Karpas-422 (cell line): ENCODE measurements at places on chromosomes 7 and 10.

DNA sequence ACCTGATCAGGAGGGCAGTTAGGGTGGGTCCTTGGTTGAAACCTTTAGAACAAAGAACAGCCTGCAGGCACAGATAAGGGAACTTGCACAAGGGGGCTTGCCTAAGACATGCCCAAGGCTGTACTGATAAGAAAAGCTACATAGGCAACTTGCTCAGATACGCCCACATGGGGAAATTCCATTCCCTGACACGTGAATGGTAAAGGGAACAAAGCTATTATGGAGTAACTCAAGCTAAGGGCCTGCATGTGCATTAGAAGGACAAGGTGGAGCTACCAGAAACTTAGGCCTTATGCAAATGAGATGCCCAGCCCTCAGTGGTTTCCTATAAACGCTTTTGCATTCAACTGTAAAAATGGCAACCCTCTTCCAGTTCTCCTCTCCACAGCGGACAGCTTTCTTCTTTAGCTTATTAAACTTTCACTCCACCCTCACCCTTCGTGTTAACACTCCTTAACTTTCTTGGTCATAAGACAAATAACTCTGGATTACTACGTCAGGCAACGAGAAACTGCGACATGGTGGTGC lies 1192.1 kb upstream of the CELF2 start:
- DNase-seq = no peak

GRCh38 chr10:16478801-16479200 lies 42.0 kb downstream of the PTER start:
- DNase-seq = no peak

DNA sequence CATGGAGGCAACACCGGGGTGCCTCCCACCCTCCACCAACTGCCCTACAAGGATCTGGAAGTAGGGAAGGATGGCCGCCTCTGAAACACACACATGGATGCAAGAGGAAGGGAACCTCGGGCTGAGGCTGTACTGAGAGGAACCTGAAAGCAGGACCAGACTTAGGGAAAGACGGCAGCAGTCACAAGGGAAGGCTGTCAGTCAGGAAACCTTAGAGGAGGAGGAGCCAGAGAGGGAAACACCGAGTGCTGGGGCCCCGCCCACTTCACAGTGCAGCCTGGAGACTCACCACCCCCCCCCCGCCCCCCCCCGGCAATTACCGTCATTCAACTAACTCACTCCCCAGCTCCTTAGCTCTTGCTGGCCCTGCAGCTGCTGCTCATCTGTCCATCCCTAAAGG lies 2.5 kb downstream of the CYREN start:
- DNase-seq = no peak

DNA sequence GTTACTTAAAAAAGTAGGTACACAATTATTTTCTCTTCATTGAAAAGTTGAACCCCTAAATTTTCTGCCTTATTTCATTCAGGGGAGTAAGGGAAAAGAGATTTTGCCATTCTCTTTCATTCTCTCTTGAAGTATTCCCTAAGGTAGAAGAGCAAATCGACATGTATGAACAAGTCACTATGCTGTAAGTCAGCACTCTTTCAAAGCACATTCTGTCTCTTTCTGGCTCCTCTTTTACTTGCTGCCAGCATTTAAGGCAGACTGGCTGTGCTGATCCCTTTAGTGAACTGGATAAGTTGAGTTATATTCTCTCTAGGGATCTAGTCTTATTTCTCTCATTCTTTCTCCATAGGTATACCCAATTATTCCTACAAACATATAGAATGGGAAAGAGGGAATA lies 222.3 kb upstream of the ZWINT start:
- no peak for DNase-seq

DNA sequence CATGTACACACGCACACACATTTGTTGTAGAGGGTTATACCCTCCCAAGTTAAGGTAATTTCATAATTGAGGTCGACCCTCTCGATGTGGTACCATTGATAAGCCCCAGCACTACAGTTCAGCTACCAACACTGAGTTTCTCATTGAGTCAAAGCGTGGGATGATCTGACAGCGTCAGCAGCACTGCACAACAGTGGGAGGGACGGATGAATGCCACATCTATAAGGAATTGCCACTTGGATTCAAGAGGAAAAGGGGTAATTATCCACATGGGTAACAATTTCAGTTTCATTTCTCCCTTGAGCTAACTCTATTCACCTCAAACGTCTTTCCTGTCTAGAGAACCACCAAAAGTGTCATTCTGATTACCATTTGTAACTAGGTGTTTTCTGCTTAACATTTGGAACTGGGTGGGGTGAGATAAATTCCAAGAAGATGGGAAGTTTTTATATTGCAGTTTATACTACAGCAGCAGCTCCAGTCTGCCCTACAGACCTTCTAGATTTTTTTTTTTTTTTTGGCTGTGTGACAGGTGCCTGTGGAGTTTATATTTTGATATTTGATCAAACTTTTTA lies 342.9 kb downstream of the AUTS2 start:
- no peak for DNase-seq

DNA sequence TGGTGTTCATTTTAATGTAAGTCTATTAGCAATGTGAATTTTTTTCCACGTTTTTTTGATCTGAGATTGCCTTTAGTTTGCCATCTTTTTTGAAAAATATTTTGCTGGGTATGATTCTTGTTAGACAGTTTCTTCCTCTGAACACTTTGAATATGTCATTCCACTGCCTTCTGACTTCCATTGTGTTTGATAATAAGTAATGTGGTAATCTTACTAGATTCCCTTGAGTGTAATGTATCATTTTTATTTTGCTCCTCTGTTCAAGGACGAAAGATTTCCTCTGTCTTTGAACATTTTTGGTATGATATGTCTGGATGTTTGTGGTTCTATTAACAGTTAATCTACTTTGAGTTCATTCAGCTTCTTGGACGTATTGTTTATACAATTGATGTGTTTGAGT lies 371.4 kb downstream of the SUGCT start:
- DNase-seq = no peak

- DNase-seq = no peak
Measured at GRCh38 chr10:78038105-78038504, 4.4 kb downstream of the RPS24 start.

- DNase-seq = no peak
Measured at GRCh38 chr7:132683896-132684690, 107.8 kb upstream of the PLXNA4 start.

GRCh38 chr10:47158116-47159071 lies 141.6 kb upstream of the GDF10 start:
- no peak for DNase-seq

DNA sequence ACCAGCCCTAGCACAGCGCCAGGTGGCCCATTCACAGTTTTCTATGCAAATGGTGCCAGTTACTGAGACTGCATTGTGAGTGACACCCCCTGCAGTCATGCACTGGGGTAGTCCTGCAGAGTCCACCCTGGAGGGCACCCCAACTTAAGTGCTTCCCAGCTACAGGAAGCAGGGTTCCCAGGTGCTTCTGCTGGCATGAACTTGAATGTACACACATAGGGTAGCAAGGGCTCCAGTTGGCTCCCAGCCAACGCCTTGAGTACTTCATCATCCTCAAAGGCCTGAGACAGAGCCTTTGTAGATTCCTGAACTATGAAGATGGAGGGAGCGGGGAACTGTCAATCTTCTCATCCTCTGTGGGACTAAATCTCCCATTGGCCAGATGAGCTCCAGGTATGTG lies 11.5 kb upstream of the NPFFR1 start:
- DNase-seq = peak; percentile 80

- no peak for DNase-seq
Measured at GRCh38 chr7:108802650-108803049, 233.0 kb downstream of the DNAJB9 start.

- no peak for DNase-seq
Measured at GRCh38 chr7:128435327-128435686, 20.4 kb upstream of the HILPDA start.

- no peak for DNase-seq
Measured at GRCh38 chr10:13165177-13165576, 3.8 kb downstream of the MCM10 start.

DNA sequence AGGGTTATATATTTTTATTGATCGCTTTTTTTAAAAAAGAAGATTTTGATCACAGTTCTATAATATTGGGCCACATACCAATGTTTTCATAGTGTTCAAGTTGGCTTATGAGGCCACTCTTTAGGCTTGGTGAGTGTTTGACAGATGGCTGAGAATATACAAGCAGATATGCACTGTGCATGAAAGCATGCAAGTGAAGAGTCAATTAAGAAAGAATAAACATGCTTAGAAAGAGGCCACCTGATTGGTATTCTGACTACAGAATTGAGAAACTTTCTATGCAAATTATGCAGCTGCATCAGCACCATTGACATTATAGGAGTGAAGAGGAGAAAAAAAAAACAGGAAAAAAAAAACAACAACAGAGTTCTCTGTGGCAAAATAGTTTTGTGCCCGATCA lies 39.9 kb downstream of the CABCOCO1 start:
- DNase-seq = no peak

DNA sequence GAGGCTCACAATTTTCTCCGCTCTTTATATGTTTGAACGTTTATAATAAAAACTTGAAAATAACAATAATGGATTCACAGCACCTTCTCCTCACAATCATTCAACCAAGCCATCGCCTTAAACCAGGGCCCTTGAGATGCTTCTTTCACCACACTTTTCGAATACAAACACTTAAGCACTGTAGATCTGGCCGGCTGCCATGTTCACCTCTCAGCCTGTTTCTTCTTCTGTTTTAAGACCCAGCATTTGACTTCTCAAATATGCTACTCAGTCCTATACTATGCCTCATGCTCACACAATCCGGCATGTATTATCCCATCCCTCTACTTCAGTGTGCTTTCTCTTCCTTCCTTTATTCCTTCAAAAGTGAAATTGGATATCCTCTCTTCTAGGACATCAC lies 280.6 kb downstream of the TFEC start:
- no peak for DNase-seq

GRCh38 chr7:9106747-9107146 lies 673.3 kb downstream of the NXPH1 start:
- no peak for DNase-seq

DNA sequence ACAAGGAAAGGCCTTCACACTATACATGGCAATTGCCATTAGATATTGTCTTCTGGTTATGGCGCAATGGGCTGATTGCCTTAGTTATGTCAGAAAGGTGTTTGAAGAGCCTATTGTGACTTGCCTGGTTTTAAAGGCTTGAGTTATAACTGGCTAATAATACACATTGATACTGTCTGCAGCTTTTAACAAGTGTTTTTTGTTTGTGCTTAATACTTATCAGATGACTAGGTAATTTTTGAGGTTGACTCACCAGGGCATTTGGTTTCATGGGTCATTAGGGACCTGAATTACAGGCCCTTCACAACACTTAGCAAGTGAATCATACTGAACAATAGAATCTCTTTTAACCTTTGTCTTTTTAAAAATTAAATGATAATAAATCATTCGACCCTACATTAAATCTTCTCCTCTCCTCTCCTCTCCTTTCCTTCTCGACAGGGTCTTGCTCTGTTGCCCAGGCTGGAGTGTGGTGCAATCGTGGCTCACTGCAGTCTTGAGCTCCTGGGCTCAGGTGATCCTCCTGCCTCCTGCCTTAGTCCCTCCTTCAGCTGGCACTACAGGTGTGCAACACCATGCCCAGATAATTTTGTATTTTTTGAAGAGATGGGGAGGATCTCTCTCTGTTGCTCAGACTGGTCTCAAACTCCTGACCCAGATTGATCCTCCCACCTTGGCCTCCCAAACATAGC lies 196.3 kb downstream of the JCAD start:
- no peak for DNase-seq

GRCh38 chr7:92608380-92609322 lies 18.5 kb upstream of the FAM133B start:
- DNase-seq = no peak

DNA sequence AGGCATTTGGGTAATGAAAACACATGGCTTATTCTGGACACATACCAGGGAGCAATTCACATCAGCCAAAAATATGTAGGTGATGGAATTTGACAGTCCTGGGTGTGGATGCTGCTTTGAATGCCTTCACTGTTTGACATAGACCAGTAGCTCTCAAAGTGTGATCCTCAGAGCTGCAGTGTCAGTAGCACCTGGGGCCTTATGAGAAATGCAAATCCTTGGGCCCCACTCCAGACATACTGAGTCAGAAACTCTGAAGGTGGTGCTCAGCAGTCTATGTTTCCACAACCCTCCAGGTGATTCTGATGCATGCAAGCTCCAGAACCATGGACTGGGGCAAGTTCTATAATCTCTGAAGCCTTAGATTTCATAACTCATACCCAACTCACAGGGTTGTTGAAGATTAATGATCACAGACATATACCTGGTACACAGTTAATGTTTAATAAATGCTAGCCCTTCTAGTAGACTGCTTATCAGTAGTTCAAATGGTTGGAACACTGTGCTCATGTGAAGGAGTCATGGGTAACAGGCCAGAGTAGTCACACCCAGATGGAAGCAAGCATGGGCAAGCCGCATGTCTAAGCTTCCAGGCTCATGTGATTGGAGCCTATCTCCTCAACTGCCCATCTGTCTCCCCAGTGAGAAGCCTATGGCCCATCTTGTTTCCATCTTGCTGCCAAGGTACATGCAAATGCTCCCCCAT lies 715.7 kb downstream of the GRID1 start:
- DNase-seq = peak; percentile 49

DNA sequence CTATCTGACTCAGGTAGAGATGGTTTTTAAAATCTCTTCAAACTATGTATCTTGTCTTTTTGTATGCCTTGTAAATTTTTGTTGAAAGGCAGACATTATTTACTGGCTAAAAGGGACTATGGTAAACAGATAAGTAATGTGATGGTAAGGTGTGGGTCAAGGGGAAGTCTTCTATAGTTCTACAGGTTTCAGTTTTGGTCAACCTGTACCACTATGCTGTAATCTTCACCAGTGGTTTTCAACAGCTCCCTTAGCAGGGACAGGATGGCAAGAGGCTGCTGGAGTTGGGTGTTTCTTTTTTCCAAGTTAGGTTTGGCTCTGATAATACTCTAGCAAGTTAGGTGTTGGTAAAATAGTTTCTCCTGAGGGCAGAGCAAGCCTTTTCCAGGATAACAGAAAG lies 32.7 kb upstream of the FZD8 start:
- DNase-seq = no peak
